ENCODE measurements at places on chromosomes 7 and 10.

- no peak for DNase-seq
These were observed 494.5 kb downstream of the DNAJB6 start for GRCh38 chr7:157831143-157831905.

DNA sequence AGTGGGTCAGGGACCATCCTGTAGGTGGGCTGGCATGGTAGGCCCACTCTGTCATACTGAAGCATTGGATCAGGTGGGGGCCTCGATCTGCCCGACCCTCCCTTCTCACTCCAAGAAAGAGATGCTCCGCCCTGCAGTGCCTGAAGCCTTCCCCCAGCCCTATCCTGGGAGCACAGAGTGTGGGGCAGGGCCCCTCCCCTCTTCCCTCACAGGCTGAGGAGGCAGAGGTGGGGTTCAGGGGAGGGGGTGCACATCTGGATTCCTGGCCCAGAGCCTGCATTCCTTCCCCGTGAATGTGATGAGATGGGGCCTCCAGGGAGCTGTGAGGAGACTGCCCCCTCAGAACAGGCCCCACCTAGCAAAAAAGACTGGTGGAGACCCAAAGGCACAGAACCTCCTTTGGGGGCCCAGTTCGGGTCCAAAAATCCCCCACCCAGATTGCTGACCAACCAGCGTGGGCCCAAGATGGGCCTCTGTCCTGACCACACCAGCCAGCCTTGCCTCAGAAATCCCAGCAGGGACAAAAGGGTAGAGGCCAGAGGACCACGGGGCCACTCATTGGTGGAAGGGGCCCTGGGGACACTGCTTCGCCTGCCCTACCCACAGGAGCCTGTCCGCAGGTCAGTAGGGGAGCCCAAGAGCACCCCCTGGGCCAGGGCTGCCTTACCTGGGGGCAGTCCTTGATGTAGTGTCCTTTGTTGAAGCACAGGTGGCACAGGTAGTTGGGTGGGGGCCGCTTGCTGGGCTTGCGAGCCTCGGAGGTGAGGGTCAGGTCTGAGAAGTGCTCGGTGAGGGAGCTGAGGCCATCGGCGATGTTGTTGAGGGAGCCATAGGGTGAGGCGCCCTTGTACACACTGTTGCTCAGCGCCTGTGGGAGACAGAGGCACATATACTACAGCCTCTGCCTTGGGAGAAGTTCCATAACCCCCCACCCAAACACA lies 13.3 kb downstream of the ZCCHC24 start:
- no peak for DNase-seq

DNA sequence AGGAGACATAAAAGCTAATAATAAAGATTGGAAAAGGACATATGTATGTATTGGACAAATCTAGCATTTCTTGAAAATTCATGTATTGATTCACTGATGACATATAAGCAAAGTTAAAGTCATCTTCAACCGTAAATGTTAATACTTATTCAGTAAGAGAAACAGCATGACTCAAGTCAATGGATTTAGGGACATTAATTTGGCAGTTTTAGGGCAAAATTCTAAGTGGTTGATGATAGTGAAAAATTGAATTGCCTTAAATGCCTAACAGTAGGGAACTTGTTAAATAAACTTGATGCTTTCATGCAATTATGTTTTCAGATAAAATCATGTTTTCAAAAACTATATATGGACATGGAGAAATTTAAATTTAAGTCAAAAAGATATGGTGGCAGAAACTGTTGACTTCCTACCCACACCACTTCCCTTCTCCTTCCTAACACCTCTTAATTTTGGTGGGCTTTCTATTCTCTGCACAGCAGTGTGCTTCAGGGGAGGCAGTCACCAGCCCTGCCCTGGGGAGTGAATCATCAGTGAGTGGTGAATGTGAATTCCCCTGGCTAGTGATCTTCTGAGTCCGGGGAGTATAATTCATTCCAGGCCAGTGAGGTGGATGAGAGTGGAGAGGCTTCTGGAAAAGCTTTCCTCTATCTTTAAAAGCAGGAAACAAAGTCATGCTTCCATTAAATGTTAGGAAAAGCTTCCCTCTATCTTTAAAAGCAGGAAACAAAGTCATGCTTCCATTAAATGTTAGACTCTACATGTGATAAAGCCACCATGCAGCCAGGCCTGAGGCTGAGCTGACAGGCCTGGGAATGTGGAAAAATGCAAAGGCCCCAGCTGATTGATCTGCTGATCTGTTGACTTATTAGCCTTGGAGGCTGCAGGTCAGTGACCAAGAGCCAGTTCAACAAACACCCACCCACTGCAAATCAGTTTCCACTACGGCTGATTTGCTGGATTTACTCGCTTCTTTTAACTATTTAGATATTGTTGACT lies 25.2 kb upstream of the ITGB1 start:
- DNase-seq, result no peak

GRCh38 chr10:113515161-113515560 lies 37.7 kb upstream of the HABP2 start:
- no peak for DNase-seq

- no peak for DNase-seq
These were observed 105.5 kb downstream of the MYOF start for GRCh38 chr10:93376372-93377293.

DNA sequence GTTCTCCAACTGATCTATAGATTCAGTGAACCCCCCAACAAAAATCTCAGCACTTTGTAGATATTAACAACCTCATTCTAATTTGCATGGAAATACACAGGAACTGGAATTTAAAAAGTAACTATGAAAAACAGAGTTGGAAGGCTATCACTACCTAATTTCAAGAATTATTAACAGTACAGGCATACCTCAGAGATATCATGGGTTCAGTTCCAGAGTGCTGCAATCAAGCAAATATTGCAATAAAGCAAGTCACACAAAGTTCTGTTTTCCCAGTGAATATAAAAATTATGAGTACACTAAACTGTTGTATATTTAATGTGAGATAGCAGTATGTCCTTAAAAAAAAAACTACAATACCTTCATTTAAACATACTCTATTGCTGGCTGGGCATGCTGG lies 78.5 kb downstream of the LARP4B start:
- no peak for DNase-seq

DNA sequence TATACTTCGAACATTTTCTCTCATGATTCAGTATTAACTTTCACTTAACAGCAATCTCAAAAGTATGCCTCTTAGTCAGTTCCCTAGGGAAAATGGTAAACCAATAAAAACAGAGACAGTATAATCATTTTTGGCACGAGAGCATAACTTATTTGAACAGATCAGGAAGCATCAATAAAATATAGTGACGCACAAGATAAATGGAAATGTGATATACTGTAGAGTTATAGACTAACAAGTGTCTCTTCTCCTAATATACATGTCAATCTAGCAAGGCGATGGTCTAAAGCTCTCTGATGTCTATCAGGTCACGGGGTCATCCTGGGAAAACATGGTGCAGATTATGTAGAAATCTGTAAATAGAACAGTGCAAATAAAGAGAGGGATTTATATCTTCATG lies 131.6 kb downstream of the HGF start:
- DNase-seq, result no peak

GRCh38 chr7:104767826-104768536 lies 246.0 kb upstream of the KMT2E start:
- DNase-seq, result no peak

DNA sequence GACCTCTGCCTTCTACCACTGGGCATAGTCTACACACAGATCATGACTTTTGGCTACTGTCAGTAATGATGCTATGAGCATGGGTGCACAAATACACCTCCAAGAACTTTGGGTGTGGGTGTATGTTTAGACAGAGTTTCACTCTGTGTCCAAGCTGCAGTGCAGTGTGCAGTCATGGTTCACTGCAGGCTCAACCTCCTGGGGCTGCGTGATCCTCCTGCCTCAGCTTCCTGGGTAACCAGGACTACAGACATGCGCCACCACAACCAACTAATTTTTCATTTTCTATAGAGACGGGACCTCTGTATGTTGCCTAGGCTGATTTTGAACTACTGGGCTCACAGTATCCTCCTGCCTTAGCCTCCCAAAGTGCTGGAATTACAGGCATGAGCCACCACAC lies 194.4 kb downstream of the NSUN6 start:
- DNase-seq, result no peak

- peak; percentile 13 for DNase-seq
These were observed 124.5 kb downstream of the MYOF start for GRCh38 chr10:93357680-93358079.

DNA sequence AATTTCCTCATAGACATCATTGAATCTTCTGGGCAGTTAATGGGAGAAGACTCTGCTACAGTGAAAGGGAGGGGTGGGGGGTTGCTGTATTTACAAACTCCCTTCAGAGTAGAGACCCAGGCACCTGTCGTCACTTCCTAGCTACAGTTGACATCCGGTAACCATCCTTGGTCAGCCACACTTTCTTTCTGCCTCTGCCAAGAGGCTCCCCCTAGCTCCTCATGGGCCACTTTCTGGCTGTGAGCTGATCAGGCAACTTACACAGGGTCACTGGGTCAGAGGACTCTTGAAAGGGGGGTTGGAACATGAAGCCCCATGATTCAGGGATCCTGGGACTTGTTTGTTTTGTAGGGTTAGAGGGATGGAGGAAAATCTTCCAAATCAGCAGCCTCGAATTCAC lies 1.2 kb downstream of the TECPR1 start:
- peak; percentile 68 for DNase-seq

- DNase-seq, result no peak
These were observed 142.3 kb upstream of the BET1 start for GRCh38 chr7:94146408-94146807.

GRCh38 chr7:116911801-116912200 lies 41.5 kb upstream of the ST7 start:
- DNase-seq, result no peak

- no peak for DNase-seq
These were observed 23.8 kb upstream of the GTPBP4 start for GRCh38 chr10:964321-964987.

DNA sequence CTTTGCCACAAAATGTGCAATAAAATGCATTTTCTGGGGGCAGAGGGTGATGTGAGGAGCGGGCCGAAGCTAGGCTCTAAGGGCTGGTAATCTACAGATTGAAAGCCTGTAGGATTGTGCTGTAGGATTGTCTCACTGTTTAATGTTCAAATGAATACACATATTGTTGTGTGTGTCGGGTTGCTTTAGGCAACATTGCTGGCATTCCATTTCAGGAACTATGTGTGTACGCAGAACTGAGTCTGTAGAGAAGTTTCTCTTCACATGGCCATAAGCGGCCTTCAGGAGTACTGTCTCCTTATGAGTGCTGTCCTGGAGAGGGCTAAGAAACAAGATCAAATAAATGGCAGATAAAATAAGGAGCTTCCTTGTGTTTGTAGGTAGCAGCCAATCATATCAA lies 540.2 kb downstream of the GATA3 start:
- no peak for DNase-seq

All from stimulated activated naive CD4-positive, alpha-beta T cell (primary cell).